Thymus (tissue), 14 donors: ENCODE measurements at places on chromosomes 16 and 17. TPM values are rescaled to one million over a fixed set of nuclear protein-coding genes. Genes with fewer than 3 reads are reported as not detected.

- DNase-seq = no peak
Observed at GRCh38 chr17:71109697-71110096, 940.4 kb downstream of the KCNJ2 start.

- DNase-seq = no peak
Observed at GRCh38 chr17:79557276-79558090, 53.4 kb downstream of the RBFOX3 start.

GRCh38 chr16:85341972-85342695, 229.9 kb upstream of the CIBAR2 start:
- DNase-seq = no peak

GRCh38 chr16:70657956-70658355, 11.6 kb downstream of the IL34 start:
- no peak for DNase-seq

DNA sequence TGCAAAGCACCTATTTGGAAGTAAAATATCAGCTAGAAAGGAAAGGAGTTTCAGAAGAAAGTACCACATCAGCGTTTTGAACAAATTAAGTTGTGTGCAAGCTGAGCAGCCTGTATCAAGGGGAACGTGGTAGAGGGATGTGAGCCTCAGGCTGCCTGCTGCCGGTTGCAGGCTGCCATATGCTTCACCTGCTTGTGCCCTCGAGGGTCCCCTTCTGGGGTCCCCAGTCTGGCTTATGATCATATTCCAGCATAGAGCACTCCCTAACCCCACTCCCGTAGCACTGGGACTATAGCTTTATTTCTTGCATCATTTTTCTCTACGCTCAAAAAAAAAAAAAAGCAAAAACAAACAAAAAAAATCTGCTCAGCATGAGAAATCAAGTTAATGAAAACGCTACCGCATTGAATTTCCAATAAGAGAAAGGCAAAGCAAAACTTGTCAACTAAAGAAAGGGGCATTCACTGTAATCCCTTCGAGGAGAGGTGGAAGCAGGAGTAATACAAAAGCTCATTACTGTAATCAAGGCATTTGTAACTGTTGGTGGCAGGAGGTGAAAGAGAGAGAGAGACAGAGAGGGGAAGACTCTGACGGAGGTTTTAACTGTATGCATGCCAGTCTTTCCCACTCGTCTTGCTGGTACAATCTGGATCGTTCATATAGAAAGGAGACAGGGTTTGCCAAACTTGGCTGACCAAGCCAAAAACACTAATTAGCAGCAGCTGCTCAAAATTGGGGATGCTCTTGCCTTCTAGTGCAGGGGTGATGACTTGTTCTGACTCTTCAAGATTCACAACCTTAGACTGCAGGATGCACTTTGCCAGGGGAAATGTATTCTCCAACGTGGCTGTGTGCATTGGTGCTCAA, 258.2 kb upstream of the HSBP1 start:
- no peak for DNase-seq

DNA sequence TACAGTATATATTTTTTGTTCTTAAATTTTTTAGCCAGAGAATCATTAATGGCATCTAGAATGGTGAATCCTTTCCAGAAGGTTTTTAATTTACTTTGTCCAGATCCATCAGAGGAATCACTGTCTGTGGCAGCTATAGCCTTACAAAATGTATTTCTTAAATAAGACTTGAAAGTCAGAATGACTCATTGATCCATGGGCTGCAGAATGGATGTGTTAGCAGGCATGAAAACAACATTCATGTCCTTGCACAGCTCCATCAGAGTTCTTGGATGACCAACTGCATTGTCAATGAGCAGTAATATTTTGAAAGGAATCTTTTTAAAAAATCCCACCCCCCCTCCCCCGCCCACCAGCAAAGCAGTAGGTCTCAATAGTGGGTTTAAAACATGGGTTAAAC, 51.4 kb downstream of the CACNG1 start:
- no peak for DNase-seq

WFDC1 gene
- total RNA-seq = 0.52 TPM

DNA sequence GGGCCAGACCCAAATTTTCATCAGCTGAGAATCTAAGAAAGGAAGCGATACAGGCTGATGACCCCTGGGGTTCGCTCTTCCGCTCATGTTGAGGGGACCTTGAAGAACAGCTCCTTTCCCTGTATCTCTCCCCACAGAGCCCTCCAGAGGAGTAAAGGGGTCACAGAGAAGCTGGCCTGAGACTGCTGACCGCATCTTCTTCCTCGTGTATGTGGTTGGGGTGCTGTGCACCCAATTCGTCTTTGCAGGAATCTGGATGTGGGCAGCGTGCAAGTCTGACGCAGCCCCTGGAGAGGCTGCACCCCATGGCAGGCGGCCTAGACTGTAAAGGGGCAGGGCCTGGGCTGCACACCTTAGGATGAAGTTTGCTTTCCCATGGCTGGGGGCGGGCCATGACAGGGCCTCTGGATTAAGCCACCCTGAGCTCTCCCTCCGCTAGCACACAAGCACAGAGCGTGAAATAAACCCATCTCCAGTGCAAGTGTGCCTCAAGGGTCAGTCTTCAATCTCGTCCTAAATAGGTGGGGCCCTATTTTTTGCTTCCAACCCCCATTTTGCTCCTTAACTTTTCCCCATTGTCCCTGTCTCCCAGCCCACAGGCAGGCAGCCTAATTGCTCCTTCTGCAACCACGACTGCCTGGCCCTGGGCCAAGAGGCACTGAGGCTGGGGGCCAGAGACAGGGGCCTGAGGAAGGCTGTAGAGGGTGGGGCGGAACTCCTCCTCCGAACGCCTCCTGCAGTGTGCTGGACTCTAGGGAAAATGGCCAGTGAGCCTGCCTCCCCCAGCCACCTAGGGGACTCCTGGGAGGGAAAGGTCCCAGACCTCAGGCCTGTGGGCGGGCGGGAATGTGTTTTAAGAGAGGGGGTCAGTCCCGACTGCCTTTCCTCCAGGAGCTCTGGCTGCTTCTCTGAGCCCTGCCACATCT, 3.6 kb downstream of the ZACN start:
- no peak for DNase-seq

- no peak for DNase-seq
Observed at GRCh38 chr17:62191390-62192361, 126.6 kb upstream of the MED13 start.

RHBDL1 gene
- total RNA-seq = 5.1 TPM

DNA sequence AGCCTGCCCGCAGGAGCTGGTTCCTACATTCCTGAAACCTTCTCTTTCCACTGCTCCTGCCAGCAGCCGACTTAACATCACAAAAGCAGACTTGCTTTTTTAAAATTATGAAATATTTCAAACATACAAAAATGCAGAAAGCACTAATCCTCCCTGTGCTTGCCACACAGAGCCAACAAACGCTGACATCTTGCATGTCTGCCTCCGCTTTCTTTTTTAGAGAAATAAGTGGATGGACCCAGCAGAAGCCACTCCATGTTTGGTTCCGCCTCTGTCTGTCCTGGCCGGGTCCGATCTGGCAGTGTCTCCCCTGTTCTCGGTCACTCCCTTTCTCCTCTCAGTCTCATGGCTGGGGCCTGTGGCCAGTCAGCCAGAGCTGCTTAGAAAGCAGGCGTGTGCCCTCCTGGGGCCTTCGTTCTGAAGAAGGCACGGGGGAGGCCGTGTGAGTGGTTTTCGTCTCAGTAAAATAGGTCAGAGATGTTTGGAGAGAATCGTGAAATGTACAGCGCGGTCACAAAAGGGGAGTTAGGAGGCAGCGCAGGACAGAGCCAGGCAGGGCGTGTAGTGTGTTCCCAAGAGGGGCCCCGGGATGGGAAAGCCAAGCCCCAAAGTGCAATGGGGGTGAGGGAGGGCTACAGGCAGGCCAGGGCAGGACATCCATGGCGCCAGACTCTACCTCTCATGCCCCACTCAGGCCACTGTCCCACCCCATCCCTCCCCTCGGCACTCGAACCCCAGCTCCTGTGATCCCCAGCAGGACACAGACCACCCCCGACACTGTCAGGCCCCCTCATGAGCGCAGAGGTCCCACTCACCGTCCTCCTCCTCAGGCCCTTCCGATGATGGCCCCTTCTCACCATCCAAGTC, 23.2 kb downstream of the MXRA7 start:
- no peak for DNase-seq

DNA sequence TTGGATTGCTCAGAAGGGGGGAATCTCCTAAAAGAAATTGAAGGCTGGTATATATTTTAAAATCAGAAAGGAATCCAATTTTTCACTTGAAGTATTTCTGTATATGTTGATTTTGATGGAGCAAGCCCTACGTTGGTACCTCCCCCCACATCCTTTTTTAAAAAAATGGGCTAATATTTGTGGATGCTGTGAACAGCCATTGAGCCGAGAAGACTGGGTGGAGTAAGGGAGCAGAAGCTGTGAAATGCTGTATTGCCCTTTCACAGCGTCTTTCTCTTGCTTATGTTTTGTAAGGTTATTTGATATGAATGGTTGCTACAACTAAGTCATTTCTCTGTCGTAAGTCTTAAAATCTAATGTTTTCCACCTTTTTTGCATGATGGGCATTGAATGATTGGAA, 2.3 kb downstream of the PAFAH1B1 start:
- DNase-seq = no peak

- no peak for DNase-seq
Observed at GRCh38 chr17:9255833-9256232, 234.5 kb downstream of the NTN1 start.

IGFALS gene
- total RNA-seq = 4.0 TPM

QPRT gene
- 16.9 TPM for total RNA-seq

DNA sequence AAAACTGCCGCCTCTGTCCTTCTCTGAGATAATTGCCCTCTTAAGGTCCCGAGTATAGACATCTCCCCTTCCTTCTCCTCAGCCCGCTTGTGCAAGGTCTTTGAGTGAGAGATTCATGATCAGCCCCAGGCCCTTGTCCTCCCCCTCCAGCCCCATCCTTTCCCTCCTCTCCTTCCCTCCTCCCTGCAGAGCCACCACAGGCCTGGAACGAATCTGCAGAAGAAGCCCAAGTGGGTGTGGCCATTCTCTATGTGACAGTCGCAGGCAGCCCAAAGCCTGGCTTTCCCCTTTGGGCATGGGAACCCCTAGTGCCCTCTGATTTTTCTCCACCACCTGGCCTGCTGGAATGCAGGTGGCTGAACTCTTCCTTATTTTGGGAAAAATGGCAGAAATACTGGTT, 7.2 kb upstream of the NDRG4 start:
- no peak for DNase-seq

MEOX1 gene
- 9.0 TPM for total RNA-seq

GRCh38 chr16:73544826-73545225, 496.9 kb upstream of the ZFHX3 start:
- DNase-seq = no peak

DNA sequence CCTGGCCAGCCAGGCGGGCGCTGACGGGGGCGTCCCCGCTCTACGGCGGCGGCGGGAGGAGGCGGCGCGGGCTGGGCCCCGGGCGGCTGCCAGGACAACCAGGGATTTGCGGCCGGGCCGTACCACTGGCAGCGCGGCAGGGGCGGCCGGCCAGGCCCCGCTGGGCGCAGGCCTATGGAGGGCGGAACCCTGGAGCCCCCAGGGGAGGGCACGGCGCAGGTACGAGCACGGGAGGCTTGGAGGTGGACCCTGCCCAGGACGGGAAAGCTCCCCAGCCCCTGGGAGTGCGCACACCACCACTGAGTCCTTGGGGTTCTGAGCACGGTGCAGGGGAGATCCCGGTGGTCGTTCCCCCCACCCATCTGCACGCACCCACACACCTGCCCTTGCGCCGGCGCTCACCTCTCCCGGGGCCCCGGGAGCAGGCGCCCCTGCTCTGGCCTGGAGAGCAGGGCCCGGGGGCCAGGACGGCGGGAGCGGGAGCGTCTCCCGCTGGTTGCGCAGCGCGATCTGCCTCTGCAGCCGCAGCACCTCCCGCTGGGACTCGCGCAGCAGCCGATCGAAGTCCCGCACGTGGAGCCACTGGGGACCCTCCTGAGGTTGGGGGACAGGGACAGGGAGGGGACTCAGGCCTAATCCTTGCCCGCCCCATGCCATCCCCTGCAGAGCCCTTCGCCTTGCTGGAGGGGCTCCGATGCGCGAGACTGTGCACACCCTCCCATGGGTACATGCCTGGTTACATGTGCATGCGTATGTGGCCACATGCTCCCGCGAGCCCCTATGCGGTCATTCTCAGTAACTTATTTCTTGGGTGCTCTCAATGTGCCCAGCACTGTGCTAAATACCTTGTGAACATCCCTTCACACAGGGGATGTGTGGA, 3.9 kb downstream of the TSPOAP1 start:
- no peak for DNase-seq

DNA sequence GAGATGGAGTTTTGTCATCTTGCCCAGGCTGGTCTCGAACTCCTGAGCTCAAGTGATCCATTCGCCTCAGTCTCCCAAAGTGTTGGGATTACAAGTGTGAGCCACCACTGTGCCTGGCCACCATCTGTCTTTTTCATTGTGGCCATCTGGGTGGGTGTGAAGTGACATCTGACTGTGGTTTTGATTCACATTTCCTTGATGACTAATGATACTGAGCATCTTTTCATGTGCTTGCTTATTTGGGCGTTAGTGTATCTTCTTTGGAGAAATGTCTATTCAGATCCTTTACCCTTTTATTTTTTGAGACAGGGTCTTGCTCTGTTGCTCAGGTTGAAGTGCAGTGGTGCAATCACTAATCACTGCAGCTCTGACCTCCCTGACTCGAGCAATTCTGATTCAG, 53.9 kb upstream of the ERN1 start:
- DNase-seq = no peak

DNA sequence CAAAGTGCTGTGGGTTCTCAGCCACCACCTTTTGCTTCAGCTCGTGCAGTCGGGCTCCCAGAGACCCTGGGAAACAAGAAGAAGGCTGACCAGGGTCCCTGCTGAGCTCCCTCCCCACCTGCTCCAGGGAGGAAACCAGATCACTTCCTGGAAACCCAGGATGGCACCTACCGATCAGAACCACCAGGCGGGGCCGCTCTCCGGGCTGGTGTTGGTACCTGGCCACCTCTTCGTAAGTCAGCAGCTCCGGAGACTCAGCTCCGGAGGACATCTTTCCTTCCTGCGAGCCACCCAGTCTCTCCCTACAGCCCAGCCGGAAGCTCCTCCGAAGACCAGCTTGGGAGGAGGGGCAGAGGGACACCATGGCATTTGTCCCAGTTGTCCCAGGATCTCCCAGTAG, 18.9 kb downstream of the MPP3 start:
- no peak for DNase-seq

PABPN1L gene
- total RNA-seq = 0.09 TPM

HBM gene
- 25.3 TPM for total RNA-seq

DNA sequence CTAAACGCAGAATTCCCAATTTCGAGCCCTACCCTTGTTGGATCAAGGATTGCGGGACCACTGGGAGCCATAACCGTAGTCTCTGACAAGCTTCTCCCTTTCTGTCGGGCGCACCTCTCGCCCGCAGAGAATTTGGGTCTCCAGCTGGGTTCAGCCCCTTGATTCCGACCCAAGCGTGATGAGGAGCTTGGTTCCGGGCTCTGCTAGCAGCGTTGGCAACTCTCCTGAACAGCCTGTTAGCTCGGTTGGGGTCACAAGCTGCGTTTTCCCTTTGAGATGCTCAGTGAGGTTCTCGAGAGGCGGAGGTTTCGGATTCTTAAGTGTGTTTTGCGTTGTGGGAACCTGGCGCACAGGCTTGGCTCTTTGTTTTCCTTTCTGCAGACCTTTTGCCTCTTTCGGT, 655 bp downstream of the ATXN1L start:
- DNase-seq = no peak
